ENCODE measurements at places on chromosomes 6 and 20.

GRCh38 chr6:147614501-147614900 lies 106.0 kb downstream of the SAMD5 start:
- no peak for DNase-seq

- peak; percentile 60 for DNase-seq
Observed at GRCh38 chr6:73739096-73739495, 43.1 kb downstream of the CD109 start.

DNA sequence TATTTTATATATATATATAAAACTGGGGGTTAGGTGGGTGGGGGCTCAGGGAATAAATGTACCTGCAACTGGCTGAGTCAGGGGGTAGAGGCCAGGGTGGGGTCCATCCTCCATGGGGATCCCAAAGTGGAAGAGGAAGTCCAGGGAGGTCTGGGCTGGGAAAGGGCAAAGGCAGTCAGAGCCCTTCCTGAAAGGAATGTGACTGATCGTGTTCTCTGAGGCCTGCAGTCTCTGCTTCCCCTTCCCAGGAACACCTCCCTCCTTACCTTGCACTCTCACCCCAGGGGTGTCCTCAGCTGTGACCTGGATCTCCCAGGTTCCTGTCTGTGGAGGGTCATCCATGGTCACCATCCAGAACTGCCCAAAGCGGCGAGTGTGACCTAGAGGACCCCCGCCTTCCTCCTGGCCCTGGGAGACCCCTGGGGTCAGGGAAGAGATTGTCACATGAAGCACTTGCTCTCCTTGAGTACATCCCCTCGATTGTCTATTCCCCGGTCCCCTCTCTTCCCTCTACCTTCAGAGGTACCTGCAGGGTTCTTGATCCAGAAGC lies 4.7 kb downstream of the SAPCD1 start:
- no peak for DNase-seq

GRCh38 chr20:11017446-11017845 lies 343.6 kb upstream of the JAG1 start:
- DNase-seq = no peak

GRCh38 chr20:15900443-15900842 lies 672.8 kb downstream of the KIF16B start:
- no peak for DNase-seq

Data from NCI-H460 (cell line).